ENCODE measurements at places on chromosomes 6 and 20. TPM values are rescaled to one million over a fixed set of nuclear protein-coding genes. Genes with fewer than 3 reads are reported as not detected.

- DNase-seq: peak; percentile 73
Observed at GRCh38 chr6:158910484-158911440, 89.2 kb downstream of the RSPH3 start.

DNA sequence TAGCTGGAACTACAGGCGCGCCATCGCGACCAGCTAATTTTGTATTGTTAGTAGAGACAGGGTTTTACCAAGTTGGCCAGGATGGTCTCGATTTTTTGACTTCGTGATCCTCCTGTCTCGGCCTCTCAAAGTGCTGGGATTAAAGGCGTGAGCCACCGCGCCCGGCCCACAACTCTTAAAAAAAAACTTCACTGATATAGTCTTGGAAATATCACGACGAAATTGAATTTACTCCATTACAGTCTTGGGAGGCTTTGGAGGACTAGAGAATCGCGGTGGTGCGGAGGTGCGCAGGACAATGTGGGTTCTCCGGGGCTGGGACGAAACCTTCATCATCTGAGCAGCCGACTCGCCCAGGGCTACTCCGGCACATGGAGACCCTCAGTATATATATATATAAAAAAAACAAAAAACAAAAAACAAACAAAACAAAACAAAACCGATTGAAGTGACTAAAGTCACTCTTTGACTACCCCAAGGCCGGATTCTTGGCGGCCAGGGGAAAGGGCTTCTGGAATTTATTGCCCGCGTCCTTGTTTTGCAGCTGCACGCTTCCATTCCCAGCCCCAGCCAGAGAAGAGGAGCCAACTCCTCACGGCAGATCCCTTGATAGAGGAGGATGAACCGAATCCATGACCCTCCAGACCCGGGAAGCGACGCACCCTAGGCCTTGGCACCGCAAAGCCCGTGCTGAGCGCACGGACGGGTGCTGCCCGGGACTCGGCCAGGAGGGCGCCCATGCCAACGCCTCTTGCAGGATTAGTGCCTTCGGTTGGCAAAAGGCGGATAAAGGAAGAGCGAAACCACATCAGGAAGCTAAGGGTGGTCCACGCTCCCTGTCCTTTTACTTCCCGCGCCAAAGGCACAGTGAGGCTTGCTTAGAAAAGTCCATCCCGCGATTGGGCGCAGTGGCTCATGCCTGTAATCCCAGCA, 1.7 kb upstream of the GCM2 start:
- DNase-seq: no peak

FOXS1 gene
- total RNA-seq: not detected

GRCh38 chr6:3850451-3851203, 1.5 kb downstream of the FAM50B start:
- DNase-seq: no peak

OR12D2 gene
- not detected for total RNA-seq

DNA sequence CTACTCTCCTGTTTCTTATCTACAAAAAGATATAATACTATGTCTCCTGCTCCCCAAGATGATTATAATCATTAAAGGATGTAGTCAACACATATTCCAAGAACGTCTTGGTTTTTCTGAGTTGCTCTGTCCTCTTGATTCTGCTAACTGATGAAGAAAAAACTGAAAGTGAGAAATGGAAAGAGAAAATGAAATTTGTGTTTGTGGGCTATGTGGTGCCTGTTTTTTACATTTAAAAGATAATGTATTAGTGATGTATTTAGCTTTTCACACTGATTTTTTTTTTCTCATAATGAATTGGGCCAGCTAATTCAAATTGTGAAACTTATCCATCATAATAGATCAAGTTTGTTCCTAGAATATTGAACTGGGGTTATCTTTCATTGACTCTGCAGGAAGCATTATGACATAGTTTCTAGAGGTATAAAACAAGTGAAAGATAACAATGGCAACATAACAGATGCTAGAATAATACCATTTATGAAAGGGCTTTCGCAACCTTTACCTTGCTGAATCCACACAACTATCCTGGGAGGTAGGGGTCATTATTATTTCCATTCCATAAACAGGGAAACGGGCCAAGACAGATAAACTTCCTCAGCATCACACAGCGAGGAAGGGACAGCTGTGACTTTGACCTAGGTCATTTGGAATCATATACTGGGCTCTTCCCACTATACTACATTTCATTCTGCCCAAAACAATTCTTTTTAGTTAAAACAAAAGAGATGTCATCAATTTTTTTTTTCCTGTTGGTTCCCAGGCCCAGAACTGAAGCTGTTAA, 336.7 kb downstream of the GJA1 start:
- DNase-seq: no peak

GRCh38 chr6:114995526-114995925, 652.7 kb upstream of the HS3ST5 start:
- no peak for DNase-seq

GRCh38 chr6:156430386-156430785, 346.8 kb upstream of the ARID1B start:
- no peak for DNase-seq

DNA sequence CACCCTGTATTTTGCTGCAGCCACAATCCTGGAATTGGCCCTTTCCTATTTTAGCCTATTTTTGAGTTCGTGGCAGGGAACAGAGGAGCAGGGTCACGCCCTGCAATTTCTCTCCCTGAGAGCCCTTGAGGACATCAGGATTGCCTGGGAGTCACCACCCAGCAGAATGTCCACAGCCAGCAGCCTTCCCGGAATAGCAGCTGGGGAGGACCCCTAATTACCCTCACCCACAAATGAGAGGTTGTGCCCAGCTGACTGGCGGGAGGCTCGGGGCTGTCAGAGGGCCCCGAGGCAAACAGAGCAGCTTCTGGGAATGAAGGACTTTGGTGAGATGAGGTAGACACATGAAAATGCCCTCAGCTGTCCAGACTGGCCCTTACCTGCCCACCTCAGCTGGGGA, 165.1 kb downstream of the PREX1 start:
- no peak for DNase-seq

PGC gene
- not detected for total RNA-seq

DNA sequence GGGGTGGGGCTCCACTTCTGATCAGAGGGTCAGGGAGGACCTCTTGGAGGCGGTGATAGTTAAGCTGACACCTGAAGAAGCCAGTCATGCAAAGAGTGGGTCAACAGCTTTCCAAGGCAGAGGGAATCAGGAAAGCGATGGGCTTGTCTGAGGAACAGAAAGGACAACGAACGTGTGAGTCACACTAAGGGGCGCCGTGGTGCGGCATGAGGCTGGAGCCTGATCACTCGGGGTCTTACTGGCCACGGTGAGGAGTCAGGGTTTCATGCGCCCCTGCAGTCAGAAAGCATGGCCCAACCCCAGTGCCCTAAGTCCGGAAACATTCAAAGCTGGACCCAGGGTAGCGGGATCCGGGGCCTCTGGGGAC, 50.6 kb upstream of the SLC32A1 start:
- peak; percentile 13 for DNase-seq

SLC22A16 gene
- not detected for total RNA-seq

TSPO2 gene
- not detected for total RNA-seq

GRCh38 chr20:53568351-53568750, 25.3 kb downstream of the ZNF217 start:
- no peak for DNase-seq

SLCO4A1 gene
- total RNA-seq: 1.6 TPM

- peak; percentile 10 for DNase-seq
Observed at GRCh38 chr6:155186052-155186658, 77.7 kb upstream of the CLDN20 start.

DNA sequence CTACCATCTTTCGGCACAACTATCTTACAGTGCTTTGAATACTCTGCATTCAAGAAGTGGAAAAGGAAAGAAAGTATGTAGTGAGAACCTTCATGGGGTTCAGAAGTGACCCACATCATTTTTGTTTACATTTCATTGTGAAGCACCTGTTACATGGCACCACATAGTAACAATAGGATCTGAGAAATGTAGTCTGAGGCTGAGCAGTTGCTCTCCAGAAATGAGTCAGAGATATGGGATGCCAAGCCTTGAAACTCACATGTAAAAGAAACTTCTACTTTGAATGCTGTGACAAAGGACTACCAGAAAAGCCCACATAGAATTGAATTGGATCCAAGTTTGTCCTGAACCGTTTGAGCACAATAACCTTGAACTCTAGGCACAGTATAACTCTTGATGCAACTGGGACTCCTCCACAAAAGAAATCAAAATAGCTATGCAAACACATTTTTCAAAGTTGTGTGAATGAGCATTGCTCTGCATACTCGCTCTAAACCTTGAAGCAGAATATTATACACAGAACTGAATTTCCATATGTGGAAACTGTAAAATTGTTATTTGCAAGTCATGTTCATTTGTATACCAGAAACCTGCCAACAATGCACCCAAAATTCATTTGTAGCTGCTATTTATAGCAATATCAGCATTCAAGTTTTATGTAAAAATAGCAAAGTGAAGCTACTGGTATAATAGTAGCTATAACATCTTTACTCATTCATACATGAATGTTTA, 400.9 kb upstream of the POU3F2 start:
- no peak for DNase-seq

DNA sequence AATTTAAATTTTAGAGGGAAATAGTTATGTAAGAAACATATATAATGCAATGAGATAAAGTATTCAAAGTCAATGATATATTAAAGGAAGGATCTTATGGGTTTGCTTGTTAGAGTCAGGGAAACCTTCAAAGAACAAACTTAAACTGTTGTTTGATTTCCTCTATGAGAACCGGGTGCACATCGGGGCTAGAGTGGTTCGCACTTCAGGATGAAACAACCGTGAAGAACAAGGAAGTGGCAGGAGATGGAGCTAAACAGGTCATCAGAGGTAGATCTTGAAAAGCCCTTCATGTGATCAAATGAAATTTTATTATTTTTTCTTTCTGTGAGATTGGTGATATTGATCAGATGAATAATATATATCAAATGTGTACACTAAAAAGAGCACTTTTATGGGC, 951.9 kb upstream of the FLRT3 start:
- DNase-seq: no peak

DNA sequence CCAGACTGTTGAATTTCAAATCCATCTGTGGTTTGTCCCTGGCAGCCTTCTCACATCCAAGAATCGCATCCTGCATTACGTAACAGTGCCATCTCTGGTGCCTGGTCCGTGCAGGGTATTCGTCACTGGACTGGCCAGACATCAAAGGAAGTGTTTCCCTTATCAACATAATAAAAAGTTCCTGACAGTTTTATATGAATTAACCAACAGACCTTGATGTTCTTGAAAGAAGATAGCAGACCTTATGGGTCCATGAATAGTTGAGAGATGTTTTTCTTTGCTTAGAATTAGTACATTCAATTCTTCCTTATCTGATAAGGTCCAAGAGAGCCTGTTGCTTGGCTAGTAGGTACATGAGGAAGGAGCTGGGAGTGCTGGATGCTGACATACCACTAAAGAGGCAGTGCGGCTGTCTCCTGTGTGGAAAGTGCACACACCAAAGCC, 77.6 kb downstream of the PHACTR2 start:
- no peak for DNase-seq

CST2 gene
- total RNA-seq: not detected

- no peak for DNase-seq
Observed at GRCh38 chr6:34338811-34339210, 53.7 kb downstream of the NUDT3 start.

FOXC1 gene
- total RNA-seq: 3.5 TPM

GRCh38 chr20:25284131-25284601, 36.3 kb downstream of the PYGB start:
- no peak for DNase-seq

GRCh38 chr6:64520050-64520449, 884.4 kb downstream of the PHF3 start:
- peak; percentile 98 for DNase-seq

- DNase-seq: no peak
Observed at GRCh38 chr6:166608774-166609173, 18.3 kb downstream of the RPS6KA2 start.

DNA sequence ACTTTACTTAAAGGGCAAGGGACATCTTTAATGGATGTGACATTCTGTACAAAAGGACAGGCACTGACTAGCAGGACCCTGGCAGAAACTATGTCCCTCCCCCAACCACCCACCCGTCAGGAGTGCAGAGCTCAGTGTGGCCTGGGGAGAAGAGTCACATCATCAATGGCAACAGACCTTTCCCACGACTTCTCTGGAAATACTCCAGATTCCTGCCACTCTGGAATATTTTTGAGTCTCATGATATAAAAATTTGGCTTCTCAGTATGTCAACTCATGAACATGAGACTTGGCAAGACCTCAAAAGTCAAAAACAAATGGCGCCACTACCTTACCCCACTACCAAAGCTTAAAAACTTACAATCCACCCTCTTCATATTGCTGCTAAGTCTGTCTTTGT, 118.3 kb downstream of the SLC23A2 start:
- DNase-seq: no peak

DNA sequence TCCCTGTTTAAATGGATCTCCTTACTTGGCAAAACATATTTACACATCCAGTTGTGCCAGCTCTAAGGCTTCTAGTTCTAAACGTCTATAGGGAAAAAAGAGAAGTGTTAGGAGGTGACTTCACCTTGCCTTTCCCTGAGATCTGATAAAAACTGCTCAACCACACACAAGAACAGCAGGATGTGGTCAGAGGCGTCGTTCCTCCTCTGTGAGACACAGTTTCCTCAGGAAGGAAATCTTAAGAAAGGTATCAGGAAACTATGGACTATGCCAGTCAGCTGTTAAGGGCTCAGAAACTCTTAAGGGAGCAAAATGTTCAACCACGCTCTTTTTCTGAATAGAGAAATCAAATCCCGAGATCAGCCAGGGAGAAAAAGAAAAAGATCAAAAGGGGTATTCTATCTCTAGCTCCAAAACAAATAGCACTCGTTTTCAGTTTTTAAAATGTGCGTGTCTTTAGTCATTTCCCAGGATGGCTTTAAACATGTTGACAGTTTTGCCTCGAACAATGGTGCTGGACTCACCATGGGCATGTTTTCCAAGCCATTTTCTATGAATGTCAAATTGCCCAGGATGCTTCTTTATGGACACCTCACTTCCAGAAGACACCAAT, 154.5 kb downstream of the HACE1 start:
- DNase-seq: peak; percentile 92

PDE10A gene
- total RNA-seq: under 0.01 TPM

DNA sequence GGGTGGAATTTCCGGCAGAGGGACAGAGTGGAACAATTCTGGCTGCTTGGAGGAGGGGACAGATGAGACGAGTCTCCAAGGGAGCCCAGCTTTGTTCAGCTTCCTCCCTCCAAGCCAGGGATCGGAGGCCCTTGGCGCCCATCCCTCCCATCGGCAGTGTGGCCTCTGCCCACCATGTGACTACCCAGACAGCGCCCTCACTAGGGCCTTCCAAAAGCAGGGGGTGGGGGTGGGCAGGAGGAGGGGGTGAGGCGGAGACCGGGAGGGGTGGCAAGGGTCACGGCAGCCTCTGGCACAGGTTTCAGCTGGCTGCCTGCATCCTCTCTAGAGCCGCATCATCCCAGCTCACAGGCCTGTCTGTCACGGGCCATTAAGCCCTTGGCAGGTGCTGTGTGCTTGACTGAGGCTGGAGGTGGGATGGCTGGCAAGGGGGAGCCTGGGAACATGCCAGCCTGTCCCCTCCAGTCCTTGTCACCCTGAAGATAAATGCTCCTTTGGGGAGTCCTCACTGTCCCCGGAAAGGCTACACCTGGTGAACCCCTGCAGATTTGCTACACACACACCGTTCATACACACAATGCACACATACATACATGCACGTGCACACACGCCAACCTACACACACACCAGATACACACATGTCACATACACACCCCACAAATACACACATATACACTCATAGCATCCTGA, 6.2 kb upstream of the FGD2 start:
- DNase-seq: no peak

Data from bronchial epithelial cell (primary cell).